ENCODE measurements at places on chromosomes 6 and 20.

- DNase-seq = no peak
These were observed 500.3 kb upstream of the ADGRB3 start for GRCh38 chr6:68134796-68135195.

DNA sequence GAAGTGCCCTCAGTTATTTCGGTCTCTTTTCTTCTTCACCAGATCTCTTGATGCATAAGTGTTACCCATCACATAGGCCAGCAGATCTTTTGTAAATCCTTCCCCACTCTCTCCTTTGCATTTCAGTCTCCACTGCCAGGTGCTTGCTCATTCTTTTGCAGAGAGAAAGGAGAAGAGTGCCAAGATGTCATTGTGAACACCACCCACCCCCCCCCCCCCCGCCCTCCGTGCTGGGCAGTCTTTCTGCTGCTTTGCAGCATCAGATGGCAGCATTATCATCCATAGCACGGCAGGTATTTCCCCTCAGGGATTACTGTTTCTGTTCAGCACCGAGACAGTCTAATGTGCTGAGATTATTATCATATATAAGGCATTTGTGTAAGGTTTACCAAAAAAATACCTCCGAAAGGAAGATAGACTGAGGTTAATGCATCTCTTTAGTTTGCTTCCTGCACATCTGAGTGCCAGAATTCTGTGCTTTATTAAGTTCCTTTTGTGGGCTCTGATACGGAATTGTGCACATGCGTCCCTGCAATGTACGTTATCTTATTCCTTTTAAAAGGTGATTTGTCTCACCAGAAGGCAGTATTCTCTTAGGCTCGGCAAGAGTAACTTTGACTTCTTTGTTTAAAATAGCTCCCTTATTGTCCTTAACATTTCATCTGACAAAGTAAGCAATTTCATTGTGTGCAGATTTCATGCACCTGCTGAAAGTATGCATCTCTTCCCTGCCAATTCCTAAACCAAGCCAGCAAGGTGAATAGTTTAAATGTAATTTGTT is 128.8 kb downstream of the PHACTR1 start:
- no peak for DNase-seq

DNA sequence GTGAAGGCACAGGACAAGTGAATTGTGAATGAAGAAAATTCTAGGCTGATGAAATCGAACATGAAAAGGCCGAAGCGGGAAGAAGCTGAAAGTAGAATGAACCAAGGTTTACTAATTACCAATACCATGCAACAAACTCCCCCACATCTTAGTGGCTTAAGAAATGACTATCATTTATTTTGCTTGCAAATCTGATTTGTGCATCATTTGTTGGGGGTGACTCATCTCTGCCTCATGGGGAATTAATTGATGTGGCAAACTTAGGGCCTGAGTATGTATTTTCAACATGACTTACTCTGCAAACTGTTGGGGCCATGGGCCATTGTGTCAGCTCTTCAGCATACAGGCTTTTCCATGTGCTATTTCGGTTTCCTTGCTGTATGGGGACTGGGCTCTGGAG is 26.8 kb downstream of the PPP1R14C start:
- DNase-seq = no peak

DNA sequence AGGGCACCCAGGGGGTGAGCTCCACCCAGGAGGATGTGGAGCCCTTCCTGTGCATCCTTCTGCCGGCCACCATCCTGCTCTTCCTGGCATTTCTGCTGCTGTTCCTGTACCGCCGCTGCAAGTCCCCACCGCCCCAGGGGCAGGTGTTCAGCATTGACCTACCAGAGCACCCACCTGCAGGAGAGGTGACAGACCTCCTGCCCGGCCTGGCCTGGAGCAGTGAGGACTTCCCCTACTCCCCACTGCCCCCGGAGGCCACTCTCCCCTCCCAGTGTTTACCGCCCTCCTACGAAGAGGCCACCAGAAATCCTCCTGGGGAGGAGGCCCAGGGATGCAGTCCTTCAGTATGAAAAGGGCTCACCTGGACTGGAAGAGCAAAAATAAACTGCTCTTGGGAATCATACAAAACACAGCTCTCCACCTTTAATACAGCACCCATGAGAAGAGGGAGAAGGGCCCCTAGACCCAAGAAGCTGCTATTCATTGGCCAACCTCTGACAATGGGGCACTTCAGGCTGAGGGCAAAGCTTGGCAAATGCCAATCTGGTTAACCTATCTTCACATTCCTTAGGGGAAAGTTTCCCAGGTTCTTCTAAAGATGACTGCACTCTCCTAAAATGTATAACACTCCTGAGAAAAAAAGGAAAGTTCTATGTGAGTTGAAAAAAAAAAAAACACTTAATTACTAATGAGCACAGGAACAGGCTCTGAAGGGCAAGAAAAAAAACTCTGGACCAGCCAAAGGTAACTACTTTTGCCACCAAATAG is 5.0 kb downstream of the SMIM28 start:
- DNase-seq = no peak

- no peak for DNase-seq
These were observed 41.8 kb downstream of the GPR63 start for GRCh38 chr6:96795481-96795880.

GRCh38 chr20:37928996-37929682 is 26.2 kb downstream of the VSTM2L start:
- no peak for DNase-seq

- no peak for DNase-seq
These were observed 31.5 kb downstream of the RRBP1 start for GRCh38 chr20:17650301-17651128.

DNA sequence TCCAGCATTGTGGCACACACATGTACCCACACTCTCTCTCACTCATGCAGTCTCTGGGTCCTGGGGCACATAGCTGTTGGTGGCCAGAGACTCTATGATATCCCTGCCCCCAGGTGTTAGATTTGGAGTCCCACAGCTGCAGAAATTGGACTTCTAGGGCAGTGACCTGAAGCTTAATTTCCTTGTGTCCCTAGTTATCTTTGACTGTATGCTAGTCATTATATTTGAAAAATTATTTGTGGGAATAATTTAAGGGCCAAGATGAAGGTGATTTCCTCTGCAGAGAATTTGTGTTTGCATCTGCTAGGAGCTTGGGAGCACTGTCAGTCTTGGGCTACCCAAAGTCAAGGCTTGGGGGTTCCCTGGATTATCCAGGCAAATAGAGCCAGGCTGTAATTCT is 50.1 kb downstream of the ZBTB9 start:
- DNase-seq = no peak

GRCh38 chr6:159217595-159218275 is 48.5 kb downstream of the FNDC1 start:
- DNase-seq = peak; percentile 29

DNA sequence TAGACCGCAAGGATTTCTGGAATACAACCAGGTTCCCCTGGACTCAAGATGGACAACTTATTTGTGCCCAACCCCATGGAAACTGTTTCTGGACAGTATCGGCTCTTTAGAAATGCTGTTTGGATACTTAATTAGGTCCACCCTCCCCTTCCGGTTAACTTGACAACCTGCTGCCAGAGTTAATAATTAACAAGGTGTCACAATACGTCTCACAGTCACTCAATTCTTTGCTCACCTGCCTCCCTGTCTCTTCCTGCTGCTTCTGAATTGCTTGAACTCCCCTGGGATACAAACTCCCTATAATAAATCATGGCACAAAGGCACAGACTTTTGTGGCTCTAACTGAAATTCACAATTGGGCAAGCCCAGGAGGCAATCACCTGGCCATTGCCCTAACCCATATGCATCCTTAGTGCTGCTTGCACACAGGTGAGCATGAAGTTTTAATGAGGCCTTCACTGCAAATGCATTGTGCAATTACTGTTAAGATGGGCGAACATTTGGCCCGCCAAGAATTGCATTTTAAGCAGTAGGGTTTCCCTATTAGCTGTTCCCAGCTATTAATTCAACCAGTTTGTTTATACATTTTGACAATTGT is 504.4 kb upstream of the NOX3 start:
- DNase-seq = no peak

DNA sequence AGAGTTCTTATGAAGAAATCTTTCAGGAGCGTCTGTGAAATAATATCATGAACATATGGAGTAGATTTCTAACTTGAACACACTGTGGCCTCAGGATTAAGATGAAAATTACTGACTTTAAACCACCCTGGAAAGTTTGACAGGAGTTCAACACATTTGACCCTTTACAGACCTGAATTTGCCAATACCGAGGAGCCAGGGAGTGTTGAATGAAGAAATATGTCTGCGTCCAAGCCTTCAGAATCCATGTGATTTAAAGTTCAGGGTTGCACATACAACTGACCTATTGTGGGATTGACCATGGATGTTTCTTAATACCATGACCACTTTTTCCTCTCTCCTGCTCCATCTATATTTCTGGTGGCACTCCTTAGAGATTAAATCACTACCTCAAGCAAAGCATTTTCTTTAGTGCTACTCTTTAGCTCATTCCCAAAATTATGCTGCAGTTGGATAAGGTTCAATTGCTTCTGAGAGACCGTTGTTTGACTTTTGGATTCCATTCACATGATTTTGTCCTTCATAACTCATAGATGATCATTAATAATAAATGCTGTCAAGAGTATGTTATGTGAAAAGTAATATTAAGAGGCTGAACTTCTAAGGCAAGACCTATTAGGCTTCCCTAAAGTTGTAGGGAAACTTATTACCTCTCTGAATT is 57.4 kb downstream of the PRL start:
- DNase-seq = no peak

GRCh38 chr6:149454346-149454848 is 30.4 kb downstream of the ZC3H12D start:
- peak; percentile 70 for DNase-seq

DNA sequence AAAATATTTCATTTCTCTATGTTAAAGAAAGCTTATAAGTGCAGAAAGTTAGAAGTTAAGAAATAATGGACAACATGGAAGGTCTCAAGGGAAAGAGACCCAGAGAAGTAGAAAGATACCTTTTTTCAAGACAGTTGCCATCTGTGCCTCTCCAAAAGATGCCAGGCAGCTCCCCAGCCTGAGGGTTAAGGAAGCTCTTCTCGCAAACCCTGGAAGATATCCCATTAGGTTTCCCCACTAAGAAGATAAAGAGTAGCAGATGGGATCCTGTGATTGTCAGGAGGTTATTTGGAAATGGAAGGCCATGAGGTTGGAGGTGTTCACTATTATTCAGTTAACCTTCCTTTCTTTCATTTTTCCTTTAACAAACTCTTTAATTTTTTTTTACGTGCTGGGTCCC is 110.1 kb upstream of the SIM1 start:
- no peak for DNase-seq

DNA sequence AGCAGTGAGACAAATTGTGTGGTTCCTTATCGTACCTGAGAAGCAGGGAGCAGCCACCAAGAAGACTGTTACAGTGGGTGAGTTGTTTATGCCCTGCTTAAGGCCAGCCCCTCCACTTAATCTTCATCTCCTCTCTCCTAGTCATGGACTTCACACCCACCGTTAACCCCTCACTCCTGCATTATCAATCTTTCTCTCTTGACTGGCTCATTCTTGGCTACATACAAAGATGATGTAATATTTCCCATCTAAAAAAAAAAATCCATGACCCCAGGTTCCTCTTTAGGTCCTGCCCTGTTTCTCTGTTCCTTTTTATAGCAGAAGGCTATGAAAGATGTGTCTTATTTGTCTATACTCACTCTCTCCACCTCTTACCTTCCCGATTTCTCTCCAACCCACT is 72.4 kb downstream of the SHLD1 start:
- no peak for DNase-seq

DNA sequence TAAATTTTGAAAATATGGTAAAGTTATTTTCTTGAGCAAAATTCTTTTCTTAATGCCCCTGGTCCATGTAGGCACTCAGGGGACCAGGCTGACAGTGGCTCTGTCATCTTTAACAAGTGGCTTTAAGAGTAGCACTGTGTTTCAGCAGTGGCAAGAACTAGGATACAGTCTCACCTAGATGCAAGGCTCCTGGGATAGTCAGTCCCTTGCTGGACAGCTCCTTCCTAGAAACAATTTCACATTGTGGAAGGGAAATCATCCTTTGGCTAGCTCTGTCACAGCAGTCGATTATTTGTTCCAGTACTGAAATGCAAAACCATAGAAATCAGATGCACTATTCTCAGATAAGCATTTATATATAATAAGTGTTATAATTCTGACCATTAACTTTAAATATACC is 175.4 kb upstream of the KCNQ5 start:
- no peak for DNase-seq

DNA sequence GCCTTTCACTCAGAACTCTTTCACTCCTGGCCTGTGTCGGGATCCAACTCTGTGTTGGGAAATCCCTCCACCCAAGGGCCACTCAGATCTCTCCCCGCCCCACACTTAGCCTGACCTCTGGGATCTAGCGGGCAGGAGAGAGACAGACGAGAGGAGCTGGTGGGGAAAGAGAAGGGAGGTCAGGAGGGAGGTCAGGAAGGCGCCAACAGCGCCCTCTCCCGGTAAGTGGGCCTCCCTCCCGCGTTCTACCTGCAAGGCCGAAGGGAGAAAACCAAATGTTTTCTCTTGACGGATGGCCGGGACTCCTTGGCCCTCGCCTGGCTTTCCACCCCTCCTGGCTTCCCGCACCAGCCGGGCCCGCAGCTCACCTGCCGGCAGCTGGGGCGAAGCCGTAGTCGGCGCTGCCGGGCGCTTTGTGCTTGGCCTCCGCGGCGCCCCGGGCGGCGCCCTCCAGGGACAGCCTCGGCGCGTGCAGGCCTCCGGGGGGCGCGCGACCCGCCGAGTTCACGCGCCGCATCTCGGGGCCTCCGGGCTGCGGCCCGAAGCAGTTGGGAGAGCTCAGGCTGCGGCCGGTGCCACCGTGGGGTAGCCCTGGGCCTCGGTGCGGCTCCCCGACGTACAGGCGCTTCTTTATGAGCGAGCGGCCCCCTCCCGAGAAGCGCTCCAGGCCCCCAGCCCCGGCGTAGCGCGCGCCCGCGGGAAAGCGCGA is 38.2 kb downstream of the C6orf132 start:
- DNase-seq = no peak

- DNase-seq = no peak
These were observed 7.8 kb downstream of the CCNC start for GRCh38 chr6:99560668-99561067.

GRCh38 chr20:4159765-4160490 is 144.6 kb upstream of the RNF24 start:
- DNase-seq = no peak

- no peak for DNase-seq
These were observed 88.1 kb downstream of the DACT2 start for GRCh38 chr6:168231393-168231957.

Data from HFF-Myc (cell line).